ENCODE measurements at places on chromosomes 1 and 21.

- DNase-seq, result no peak
Measured at GRCh38 chr1:165857046-165857801, 29.8 kb downstream of the UCK2 start.

- DNase-seq, result no peak
Measured at GRCh38 chr21:42692688-42693087, 39.3 kb downstream of the PDE9A start.

GRCh38 chr1:4150262-4150661 lies 250.2 kb upstream of the C1orf174 start:
- no peak for DNase-seq

DNA sequence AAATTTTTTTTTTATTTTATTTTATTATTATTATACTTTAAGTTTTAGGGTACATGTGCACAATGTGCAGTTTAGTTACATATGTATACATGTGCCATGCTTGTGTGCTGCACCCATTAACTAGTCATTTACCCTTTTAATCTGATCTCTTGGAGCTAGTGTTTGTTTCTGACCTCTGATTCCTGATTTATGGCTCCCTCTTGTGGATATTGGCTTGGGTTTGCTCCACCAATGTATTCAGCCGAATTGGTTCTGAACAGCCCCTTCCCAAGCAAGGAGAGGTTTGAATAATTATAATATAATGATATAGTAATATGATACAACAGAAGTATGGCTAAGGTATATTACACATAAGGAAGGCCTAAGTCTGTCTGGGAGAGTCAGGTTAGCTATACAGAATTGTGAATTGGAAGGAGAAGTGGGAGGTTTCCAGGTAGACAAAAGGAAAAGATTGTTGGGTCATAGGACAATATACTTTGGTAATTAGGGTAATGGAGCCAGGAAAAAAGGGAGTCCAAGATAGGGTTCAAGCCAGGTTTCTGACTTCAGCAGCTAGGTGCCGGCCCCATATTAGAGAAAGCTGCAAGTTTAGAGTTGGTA lies 53.1 kb upstream of the HMCN1 start:
- DNase-seq, result peak; percentile 4

DNA sequence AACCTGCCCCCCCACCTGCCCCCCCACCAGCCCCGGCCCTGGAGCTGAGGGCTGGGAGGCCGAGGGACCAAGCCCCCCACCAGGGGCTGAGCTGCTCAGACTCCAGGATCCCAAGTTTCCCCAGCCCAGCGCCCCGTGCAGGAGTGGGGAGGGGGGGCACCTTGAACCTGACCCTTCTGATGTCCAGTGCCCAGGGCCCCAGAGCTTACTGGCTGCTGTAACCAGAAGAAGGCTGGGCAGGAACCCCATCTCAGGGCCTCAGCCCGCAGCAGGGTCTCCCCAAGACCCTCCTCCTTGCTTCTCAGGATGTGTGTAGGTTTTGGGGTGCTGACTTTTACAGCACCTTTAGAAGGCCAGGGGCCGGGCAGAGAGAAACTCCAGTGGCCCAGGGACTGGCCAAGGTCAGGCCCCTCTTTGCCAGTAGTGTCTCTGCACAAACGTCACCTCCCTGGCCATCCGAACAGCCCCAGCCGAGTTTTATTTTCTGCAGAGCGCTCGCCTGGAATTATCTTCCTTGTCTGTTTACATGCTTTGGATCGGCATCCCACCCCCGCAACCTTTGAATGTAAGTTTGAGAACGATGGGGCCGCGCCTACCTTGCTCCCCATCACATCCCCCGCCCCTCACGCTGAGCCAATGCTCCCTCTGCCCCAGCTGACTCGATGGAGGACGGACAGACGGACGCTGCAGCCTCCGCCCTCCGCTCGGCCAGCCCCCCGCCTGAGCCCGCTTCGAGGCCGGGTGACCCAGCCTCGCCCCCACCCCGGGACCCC lies 70.1 kb upstream of the CASZ1 start:
- peak; percentile 26 for DNase-seq

DNA sequence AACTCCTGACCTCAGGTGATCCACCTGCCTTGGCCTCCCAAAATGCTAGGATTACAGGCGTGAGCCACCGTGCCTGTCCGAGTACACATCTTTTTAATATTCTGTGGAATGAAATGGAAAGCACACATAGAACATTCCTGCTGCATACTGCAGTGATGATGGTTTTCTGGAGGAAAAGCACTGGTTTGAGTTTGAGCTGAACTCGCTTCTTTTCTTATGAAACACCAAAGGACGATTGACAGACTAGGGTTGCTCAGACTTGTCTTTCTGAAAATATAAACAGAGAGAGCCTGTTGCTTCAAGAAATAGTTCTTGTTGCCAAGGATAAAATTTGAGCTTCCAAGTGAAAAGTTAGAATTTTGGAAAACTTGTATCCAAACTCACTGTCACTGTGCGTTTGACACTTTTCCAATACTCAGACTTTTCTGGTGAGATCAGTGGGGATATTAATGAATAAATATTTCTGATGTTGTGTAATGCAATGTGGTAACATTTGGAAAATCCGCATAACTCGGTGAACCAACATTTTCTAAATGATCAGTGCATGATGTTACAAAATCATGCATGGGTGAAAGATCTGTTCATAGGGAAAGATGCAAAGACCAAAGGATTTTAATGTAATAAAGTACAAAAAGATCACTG lies 15.0 kb upstream of the ERMAP start:
- DNase-seq, result no peak

- DNase-seq, result no peak
Measured at GRCh38 chr1:66478116-66478515, 55.8 kb upstream of the SGIP1 start.

DNA sequence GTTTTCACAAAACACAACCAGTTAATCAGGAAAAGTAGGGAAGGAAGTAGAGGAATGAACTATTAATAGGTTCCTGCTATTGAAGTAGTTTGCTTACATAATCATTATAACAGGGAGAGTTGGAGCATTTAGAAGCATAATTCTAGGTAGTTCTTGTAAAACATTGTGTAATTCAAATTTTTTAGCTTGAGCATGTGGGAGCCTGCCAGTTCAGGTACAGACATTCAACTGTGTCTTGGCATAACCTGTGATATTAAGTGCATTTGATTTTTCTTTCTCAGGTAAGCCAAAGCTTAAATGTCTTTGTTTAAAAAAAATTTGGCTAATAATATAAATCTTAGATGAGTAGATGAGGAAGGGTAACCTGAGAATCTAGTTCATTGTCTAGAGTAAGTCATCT lies 3.4 kb downstream of the YTHDF2 start:
- no peak for DNase-seq

DNA sequence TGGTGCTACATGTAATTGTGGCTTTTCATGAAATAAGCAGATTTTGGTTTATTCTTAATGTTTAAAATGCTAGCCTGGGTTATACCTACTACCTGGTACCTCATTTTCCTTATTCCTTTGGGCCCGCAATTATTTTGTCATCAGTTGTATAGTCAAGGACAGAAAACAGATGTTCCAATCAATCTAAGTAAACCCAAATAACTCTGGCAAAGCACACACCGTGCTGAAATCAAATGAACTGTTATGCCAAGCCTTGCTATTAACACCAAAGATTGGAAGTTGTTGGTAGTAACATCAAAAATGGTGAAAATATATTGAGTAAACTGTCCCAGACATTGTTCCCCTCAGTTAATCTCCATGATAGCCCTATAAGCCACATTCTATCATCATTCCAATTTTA lies 248.9 kb downstream of the FGGY start:
- DNase-seq, result no peak

GRCh38 chr1:25080294-25081209 lies 150.5 kb upstream of the RUNX3 start:
- no peak for DNase-seq

DNA sequence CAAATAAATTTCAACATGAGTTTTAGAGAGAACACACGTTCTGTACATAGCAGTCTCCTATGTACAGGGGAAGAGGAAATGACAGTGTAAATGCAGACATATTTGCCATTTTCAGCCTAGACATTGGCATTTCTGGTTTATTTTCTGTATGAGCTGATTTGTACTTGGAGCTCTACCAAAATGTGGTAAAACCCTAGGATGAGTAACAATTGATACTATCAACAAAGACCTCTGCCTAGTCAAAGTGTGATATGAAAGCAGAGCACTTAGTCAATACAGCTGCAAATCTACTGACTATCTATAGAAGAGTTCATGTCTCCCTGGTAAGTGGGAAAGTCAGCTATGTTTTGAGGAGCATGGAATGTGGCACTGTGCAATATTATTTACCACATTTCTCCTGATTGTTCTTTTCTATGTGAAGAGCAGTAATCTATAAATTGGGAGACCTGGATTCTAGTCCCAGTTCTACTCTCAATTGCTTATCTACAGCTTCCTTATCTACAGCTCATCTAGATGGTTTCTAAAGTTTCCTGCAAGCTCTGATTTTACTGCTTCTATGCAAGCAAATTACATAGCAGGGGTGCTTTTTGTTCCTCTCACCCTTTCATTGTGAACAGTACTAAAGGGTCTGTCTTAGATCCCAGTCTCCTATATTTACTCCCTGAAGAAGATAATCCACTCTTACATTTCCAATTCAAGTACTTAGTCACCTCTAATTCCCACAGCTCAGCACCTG lies 334.2 kb downstream of the NTNG1 start:
- DNase-seq, result no peak

- DNase-seq, result no peak
Measured at GRCh38 chr1:222529916-222530315, 18.0 kb downstream of the HHIPL2 start.
